ENCODE measurements at places on chromosomes 16 and 17. TPM values are rescaled to one million over a fixed set of nuclear protein-coding genes. Genes with fewer than 3 reads are reported as not detected.

DNA sequence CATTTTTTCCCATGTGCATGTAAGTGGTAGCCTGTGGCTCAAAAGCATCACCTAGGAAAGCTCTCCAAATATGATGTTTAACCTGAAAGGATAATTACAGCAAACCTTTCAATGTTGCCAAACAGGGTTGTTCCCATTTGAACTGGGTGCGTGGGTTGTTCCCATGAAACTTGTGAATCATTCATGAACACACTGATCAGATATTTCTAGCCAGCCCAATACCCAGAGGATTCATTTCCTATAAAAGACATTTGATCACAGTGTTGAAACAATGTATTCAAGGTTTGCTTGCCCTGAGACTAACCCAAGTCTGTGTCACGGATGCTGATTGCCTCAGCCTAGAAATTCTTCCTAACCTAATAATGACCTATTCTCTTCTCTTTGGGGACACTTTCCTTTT lies 12.9 kb downstream of the KRT39 start:
- H3K27ac ChIP-seq, result peak overlapping the region; percentile 98
- peaks cover 64% of the 10 kb centered on the region for H3K4me1 ChIP-seq

GRCh38 chr16:74667255-74667700 lies 601 bp upstream of the RFWD3 start:
- H3K4me3 ChIP-seq, result peak overlapping the region; percentile 94
- H3K36me3 ChIP-seq, result peaks cover 23% of the 10 kb centered on the region
- H3K27ac ChIP-seq, result peak overlapping the region; percentile 24
- H3K27me3 ChIP-seq, result no peaks in the 10 kb centered on the region

The CHST4 gene
- total RNA-seq, result not detected

The SPNS2 gene
- total RNA-seq, result under 0.01 TPM

The KRTAP4-4 gene
- total RNA-seq, result not detected

The ZP2 gene
- total RNA-seq, result not detected

Measured in osteoblast (primary cell).